ENCODE measurements at places on chromosomes 16 and 17. TPM values are rescaled to one million over a fixed set of nuclear protein-coding genes. Genes with fewer than 3 reads are reported as not detected.

SYNGR2 gene
- total RNA-seq = 37.8 TPM

LRRC46 gene
- total RNA-seq = 0.59 TPM

DNA sequence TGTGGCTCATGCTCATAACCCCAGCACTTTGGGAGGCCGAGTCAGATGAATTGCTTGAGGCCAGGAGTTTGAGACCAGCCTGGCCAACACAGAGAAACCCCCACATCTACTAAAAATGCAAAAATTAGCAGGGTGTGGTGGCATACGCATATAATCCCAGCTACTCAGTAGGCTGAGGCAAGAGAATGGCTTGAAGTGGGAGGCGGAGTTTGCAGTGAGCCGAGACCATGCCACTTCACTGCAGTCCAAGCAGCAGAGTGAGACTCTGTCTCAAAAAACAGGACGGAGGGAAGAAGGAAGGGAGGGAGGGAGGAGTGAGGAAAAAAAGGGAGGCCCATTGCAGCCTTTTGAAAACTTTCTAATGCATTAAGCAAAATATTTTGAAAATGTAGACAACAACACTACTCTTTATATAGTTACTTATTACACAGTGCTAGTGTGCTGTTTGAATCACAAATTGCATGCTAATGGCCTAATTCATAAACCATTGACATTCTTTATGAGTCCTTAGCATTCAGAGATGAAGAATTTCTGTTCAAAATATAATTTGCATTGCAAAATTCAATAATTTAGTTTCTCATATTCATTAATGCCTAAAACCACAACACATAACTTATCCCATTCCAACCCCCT lies 59.4 kb downstream of the TMEM114 start:
- no peak overlapping the region for H3K27ac ChIP-seq
- H3K4me1 ChIP-seq = no peaks in the 10 kb centered on the region
- no peak for DNase-seq

DNA sequence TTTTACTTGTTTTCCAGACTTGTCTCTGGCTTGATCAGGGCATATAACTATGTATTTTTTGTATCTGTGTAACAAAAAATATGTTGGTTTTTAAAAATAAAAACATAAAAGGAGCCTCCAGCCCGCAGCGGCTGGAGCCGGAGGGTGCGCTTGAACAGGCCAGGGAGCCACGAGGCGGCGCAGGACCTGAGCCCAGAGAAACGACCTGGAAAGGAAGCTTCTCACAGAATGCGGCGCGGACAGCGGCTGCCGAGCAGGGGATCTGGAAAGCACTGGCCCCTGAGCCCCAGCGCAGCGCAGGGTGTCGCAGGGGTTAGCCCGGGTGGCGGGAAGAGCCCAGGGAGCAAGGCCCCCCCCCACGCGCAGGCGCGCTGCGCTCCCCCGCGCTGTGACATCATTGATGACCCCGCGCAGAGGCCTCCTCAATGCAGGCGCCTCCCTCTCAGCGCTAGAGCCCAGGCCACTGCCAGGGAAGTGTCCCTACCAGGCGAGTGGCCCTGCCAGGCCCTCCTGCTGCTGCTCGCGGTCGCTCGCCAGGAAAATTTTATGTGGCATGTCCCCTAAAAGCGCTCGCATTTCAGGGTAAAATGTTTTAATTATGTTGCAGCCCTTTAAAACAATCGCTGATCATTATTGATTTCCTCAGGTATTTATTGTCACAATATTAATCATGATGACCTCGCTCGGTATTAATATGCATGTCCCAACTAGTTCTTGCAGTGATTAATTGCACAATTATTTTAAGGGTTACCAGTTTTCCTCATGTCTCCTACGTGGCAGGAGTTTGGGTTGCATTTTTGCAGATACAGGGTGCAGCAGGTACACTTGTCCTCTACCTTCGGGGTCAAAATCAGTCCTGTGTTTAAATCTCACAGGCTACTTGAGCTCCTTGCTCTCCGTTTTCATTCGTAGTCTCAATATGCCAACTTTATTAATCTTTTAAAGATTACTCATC lies 134.2 kb downstream of the USP22 start:
- H3K4me3 ChIP-seq = peak overlapping the region; percentile 47
- H3K4me1 ChIP-seq = peaks cover 5% of the 10 kb centered on the region
- H3K36me3 ChIP-seq = no peaks in the 10 kb centered on the region
- peak; percentile 80 for DNase-seq
- H3K27ac ChIP-seq = peak overlapping the region; percentile 90
- no peaks in the 10 kb centered on the region for H3K27me3 ChIP-seq

DNA sequence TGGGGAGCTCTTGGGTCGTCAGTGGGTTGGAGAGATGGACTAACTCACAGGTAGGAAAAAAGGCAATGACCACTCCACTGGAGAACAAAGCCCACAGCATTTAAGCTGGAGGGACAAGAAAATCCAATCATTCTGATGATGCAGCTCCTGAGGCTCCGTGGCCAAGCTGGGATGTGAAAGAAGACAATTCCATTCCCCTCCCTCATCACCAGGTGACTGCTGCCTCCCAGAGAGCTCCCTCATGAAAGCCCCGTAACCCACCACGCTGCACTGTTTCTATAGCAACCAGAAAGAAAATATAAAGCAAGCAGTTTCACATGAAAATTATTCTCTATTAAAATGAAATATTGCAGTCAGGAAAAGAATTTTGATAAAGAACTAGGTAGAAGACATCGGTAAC lies 15.2 kb downstream of the ANKRD11 start:
- H3K4me1 ChIP-seq = peaks cover 4% of the 10 kb centered on the region
- no peak overlapping the region for H3K4me3 ChIP-seq
- H3K27ac ChIP-seq = no peak overlapping the region

DNA sequence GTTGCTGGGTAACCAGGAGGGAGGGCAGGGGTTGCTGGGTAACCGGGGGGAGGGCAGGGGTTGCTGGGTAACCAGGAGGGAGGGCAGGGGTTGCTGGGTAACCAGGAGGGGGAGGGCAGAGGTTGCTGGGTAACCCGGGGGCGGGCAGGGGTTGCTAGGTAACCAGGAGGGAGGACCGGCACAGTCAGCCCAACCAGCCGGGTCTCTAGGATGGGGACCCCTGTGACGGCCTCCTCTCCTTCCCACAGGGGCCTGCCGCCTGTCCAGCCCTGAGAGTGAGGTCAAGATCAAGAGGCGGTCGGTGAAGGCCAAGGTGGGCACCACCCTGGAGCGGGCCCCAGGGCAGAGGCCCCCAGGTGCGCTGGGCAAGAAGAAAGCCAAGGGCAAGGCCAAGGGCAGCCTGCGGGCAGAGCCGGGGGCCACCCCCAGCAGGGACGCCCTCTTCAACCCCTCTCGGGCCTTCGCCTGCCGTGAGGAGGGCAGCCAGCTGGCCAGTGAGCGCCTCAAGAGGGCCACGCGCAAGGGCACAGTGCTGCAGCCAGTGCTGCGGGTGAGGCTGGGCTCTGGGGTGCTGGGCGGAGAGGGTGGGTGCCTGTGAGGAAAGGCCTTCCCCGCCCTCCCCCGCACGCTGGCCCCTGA lies 54.6 kb downstream of the ACTG1 start:
- H3K4me1 ChIP-seq = no peaks in the 10 kb centered on the region
- no peak for DNase-seq
- no peaks in the 10 kb centered on the region for H3K36me3 ChIP-seq
- H3K27ac ChIP-seq = no peak overlapping the region
